ENCODE measurements at places on chromosomes 3 and 15.

- no peak for DNase-seq
These were observed 9.2 kb upstream of the DCUN1D1 start for GRCh38 chr3:182989566-182989965.

GRCh38 chr3:149881879-149882278, 68.9 kb downstream of the RNF13 start:
- DNase-seq = no peak

- DNase-seq = no peak
These were observed 5.7 kb downstream of the PLCH1 start for GRCh38 chr3:155739154-155739553.

GRCh38 chr3:52489453-52489852, 5.7 kb upstream of the STAB1 start:
- no peak for DNase-seq

- DNase-seq = no peak
These were observed 12.9 kb downstream of the AMOTL2 start for GRCh38 chr3:134361162-134361835.

- DNase-seq = no peak
These were observed 5.7 kb upstream of the CNTN6 start for GRCh38 chr3:1087066-1087560.

GRCh38 chr3:98188545-98188944, 22.0 kb downstream of the OR5H15 start:
- DNase-seq = no peak

DNA sequence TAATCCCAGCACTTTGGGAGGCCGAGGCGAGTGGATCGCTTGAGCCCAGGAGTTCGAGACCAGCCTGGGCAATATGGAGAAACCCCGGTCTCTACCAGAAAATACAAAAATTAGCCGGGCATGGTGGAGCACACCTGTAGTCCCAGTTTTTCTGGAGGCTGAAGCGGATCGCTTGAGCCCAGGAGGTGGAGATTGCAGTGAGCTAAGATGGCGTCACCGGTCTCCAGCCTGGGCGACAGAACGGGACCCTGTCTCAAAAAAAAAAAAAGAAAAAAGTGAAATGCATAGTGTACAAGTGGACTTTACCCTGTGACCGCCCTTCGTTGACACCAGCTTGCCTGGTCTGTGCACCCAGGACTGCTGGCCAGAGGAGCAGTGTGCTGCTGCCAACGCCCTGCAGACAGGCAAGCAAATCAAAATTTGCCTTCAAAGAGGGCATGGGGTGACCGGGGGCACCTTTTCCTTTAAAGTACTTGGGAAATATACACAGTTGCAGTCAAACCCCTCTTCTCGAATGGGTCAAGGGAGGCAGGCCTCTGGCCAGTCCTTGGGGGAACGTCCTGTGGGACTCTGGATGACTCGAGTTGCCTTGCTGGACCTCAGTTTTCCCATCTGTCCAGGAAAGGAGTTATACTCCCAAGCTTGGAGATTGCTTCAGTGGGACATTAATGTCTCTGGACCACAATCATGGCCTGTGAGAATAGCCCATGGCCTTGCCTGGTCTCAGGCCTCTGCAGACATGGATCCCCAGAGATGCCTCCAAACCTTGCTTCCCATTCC, 1.0 kb downstream of the XYLB start:
- DNase-seq = no peak

GRCh38 chr3:166799-167198, 29.8 kb upstream of the CHL1 start:
- DNase-seq = no peak

DNA sequence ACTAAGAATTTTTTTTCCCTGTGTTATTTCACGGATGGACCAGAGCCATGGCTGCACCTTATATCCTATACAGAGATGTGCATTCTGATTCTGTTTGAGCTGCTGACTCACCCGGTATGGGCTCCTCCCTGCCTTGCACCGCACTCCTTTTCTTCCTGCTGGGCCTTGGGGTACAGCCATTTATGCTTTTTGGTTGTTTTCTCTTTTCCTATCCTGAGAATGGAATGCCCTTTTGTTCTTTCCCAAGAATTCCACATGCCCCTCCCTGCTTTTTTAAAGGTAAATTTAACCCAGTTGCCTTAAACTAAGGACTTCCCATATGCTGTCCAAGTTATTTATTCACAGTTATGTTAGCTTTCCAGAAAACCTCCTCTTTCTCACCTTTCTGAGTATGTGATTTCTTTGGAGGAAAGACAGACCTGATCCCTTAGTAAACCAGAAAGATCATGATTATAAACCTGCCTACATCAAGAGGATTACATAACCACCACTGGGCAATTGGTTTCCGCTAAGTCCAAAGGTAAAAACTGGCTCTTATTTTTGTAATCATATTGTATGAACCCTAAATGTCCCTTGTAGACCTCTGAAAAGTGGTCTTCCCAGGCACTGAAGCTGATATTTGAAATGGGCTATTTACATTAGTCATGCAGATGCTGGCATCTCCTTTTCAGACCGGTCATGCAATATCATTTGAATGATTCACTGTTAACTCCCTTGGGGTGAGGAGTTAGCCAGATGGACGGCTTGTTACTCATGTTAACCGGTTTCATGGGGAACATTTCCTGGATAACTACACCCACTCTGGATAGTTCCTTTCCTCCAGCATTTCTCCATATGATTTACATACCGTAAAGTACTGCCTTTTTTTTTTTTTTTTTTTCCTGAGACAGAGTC, 45.5 kb downstream of the TMOD3 start:
- DNase-seq = no peak

GRCh38 chr3:66552846-66553245, 52.0 kb upstream of the LRIG1 start:
- no peak for DNase-seq

GRCh38 chr3:172630316-172630715, 80.6 kb downstream of the NCEH1 start:
- DNase-seq = no peak

- no peak for DNase-seq
These were observed 33.6 kb downstream of the ZDHHC3 start for GRCh38 chr3:44942202-44942921.

GRCh38 chr3:71111784-71112440, 471.6 kb downstream of the FOXP1 start:
- DNase-seq = no peak

- no peak for DNase-seq
These were observed 84.5 kb upstream of the SETMAR start for GRCh38 chr3:4218456-4219226.

- DNase-seq = no peak
These were observed 108.4 kb downstream of the SERPINI1 start for GRCh38 chr3:167843886-167844285.

DNA sequence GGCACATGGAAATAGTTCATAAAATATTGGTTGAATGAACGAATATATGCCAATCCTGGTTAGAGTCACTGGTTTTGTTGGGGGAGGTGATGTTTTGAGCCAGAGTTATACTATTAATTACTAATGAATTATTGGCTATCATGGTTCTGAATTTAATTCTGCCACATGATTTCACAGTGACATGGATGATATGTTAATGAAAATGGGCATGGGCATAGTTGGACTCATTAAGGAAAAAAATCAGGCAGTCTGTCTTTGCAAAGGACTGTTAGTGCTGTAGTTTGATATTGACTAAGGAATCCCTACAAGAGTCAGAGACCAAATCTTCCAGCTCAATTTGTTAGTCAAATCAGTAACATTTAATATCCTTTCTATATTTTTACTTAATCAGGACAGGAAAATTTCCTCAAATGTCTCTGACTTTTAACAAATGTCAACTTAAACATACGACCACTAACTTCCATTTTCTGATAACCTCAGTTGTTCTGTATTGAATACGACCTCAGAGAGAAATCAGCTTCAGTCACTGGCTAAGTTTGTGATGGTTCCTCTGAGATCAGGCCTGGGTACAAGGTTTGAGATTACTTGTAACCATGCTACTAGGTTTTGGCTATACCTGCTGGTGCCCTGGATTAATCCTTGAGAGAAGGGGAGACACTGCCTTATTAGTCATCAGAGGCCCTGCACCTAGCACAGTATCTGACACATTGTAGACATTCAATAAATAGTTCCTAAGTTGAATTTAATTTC, 13.3 kb downstream of the NFKBIZ start:
- no peak for DNase-seq

- no peak for DNase-seq
These were observed 27.0 kb upstream of the UBE3A start for GRCh38 chr15:25465835-25466234.

DNA sequence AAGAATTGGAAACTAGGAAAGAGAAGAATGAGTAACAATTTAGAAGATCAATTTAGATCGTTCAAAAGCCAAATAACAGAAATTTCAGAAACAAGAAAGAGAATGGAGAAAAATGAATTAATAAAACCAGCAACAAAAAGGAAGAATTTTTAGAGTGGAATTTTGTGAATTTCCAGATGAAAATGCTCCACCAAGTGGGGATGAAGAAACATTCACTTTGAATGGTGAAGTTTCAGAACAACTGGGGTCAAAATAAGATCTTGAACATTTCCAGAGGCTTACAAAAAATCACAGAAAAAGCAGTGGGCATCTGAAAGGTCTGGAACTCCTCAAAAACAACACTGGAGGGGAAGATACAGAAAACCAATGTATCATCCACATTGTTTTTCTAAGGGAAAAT, 4.2 kb upstream of the MOBP start:
- DNase-seq = no peak

GRCh38 chr3:114816052-114816451, 331.0 kb downstream of the ZBTB20 start:
- no peak for DNase-seq

DNA sequence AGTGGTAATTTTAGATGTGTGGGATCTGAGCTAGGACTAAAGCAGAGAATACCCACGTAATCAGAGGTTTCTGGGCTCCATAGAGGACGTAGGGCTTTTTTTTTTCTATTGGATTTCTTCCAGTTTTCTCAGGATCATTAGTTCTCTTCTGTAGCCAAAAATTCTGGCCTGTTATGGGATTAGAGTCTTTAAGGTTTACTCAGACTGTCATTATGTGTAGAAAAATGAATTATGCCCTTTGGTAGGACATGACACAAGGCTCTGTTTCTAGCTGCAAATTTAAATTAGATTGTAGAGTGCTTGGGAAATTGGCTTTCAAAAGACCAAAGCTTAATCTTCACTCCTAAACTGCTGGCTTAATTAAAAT, 1.9 kb downstream of the SETD5 start:
- DNase-seq = no peak

- no peak for DNase-seq
These were observed 65.3 kb downstream of the CHAC1 start for GRCh38 chr15:41018534-41018933.

DNA sequence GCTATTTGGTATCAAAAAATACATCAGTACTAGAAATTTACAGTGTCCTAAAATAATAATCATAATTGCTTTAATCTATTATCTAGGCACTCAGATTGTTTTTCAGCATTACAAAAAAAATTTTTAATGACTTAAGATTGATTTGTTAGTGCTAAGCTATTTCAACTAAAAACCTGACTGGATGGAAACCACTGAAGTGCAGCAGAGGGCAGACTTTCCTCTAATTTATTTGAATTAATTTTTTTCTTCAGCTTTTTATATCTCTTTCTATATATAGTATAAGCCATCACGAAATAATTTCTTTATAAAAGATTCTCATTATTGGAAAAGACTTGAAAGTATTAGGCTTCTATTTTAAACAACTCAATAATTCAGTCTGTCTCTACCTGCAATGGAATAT, 131.4 kb downstream of the IQCH start:
- DNase-seq = no peak

DNA sequence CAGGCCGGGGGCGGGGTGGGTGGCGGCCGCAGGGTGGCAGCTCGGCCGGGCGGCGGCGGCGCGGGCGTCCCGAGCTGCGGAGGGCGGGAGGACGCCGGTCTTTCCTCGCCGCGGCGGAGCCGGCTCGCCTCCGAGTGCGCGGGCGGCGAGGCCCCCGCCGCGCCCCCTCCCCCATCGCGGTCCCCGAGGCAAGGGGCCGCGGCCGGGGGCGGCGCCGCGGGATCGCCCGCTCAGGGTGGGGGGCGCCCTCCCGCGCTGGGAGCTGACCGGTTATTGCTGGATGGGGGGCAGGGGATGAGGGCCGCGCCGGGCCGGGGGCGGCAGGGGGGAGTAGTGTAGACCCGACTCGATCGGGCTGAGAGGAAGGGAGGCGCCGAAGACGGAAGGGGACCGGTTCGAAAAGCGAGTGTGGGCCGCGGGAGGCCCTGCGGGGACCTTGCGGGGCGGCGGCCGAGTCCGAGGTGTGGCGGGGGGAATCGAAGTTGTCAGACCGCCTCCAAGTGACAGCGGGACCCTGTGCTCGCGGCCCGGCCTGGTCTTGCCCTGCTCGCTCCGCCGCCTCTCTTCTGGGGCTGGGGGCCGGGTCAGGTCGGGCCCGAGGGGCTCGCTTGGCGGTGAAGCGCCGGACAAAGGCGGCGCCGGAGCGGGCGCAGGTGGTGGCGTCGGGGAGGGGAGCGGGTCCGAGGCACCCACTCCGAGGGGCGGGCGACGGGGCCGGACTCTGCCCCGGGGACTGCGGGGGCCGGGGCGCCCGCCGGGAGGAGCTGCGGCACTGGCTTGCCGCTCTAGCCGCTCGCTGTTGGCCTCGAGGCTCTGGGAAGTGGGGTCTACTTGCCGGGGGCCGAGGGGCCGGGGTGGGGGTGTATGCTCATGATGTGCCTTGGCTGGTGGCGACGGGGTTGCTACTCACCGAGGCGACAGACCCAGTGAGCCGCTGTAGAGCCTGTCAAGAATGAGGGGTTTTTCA, 1.1 kb downstream of the BAHD1 start:
- peak; percentile 25 for DNase-seq

DNA sequence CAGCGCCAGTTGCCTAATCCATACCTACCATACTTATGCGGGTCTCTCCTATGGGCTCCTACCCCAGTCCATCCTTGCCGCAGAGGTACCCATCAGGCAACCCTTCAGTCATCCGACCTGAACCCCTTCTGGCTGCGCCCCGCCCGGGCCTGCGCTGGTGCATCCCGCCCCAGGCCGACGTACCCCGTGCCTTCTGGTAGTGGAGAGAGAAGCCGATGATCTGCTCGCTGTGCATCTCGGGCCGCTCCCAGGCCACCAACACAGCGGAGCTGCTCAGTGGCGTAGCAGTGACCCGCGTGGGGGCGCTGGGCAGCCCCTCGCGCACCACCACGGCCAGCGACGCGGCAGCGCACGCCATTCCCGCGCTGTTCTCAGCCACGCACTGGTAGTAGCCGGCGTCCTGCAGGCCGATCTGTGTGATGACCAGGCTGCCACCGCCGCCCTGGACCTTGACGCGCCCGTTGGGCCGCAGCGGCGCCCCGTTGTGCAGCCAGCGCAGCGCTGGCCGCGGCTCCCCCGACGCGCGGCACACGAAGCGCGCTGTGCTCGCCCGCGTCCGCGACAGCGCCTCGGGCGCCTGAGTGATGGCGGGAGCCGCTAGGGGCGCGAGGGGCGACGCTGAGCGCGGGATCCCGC, 17.9 kb upstream of the IGDCC3 start:
- DNase-seq = no peak

All from anterior cingulate cortex (tissue), 58 donors.